ENCODE measurements at places on chromosomes 2 and 18. TPM values are rescaled to one million over a fixed set of nuclear protein-coding genes. Genes with fewer than 3 reads are reported as not detected.

The GTF2A1L gene
- not detected for total RNA-seq

The CNDP1 gene
- total RNA-seq = 0.20 TPM

- H3K4me3 ChIP-seq = no peak overlapping the region
- H3K4me1 ChIP-seq = no peaks in the 10 kb centered on the region
- no peaks in the 10 kb centered on the region for H3K36me3 ChIP-seq
Measured at GRCh38 chr2:31442376-31442775, 27.8 kb upstream of the XDH start.

- peaks cover 3% of the 10 kb centered on the region for H3K36me3 ChIP-seq
- H3K4me3 ChIP-seq = no peak overlapping the region
- H3K4me1 ChIP-seq = peaks cover 2% of the 10 kb centered on the region
- no peaks in the 10 kb centered on the region for H3K27me3 ChIP-seq
Measured at GRCh38 chr2:219079417-219079816, 18.7 kb upstream of the IHH start.

DNA sequence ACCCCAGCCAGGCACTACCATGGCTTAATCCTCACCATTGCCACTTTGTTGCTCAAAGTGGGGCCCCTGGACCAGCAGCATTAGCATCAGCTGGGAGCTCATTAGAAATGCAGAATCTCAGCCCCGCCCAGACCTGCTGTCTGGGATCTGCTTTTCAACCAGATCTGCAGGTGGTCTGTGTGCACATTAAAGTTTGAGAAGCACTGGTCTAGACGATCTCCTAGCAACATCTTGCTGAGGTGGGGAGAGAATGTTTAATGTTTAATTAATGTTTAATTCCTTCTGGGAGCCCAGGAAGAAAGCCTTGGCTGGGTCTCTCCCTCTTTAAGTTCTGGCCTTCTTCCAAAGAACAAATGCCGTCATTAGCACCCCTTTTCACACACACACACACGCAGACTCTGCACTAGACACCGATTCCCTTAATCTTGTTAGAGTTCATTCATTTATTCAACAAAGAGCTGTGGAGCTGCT lies 53.7 kb downstream of the EDAR start:
- H3K36me3 ChIP-seq = peaks cover 3% of the 10 kb centered on the region
- peaks cover 4% of the 10 kb centered on the region for H3K27me3 ChIP-seq
- peaks cover 23% of the 10 kb centered on the region for H3K4me1 ChIP-seq
- DNase-seq = no peak
- no peak overlapping the region for H3K4me3 ChIP-seq

Measured in T-helper 17 cell (primary cell).